ENCODE measurements at places on chromosomes 7 and 10.

DNA sequence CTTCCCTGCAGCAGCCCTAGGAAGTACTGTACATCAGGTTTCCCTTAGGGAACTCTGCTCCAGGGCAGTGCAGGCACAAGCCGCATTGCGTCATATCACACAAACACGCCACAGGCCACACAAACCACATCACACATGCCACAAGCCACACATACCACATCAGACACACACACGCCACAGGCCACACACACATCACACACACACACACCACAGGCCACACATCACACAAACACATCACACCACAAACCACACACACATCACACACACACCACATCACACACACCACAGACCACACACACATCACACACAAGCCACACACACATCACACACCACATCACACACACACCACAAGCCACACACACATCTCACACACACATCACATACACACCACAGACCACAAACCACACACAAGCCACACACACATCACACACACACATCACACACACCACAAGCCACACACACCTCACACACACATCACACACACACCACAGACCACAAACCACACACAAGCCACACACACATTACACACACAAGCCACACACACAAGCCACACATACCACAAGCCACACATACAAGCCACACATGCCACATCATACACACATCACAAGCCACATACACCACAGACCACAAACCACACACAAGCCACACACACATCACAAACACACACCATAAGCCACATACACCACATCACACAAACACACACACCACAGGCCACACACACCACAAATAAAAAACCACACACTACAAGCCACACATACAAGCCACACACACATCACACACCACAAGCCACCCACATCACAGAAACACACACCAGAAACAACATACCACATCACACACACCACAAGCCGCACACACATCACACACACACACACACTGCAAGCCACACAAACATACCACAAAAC, 53.4 kb downstream of the TMEM209 start:
- DNase-seq = no peak

DNA sequence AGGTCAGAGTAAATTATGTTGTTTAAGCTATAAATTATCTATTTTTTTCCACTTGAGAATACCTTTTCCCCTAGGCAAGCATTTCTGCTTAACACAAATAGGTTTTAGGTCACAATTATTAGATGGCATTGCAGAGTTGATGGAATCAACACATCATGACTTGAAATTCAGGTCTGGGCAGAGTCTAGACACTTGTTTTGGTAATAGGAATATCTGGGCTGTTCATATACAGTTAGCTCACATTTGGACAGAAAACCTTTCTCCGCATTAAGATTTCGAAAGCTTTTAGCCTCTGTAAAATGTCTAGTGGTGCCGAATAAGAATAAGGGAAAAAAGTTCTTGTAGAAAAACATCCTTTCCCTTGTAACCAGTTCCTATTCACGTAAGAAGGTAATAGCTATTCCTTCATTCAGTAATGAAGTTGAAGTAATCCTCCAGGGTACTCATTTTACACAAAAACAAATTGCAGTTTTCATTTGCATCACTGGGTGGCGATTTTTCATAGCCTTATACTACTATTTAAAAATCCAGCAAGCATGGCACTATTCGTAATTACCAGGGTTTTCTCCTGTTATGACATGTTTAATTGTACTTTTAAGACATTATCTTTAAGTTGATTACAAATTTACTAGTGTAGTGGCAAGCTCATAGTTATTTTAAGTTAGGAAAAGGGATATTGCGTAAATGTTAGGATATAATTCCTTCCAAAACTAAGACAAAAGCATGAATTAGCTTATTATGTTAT, 37.0 kb downstream of the RPA3 start:
- DNase-seq = no peak

DNA sequence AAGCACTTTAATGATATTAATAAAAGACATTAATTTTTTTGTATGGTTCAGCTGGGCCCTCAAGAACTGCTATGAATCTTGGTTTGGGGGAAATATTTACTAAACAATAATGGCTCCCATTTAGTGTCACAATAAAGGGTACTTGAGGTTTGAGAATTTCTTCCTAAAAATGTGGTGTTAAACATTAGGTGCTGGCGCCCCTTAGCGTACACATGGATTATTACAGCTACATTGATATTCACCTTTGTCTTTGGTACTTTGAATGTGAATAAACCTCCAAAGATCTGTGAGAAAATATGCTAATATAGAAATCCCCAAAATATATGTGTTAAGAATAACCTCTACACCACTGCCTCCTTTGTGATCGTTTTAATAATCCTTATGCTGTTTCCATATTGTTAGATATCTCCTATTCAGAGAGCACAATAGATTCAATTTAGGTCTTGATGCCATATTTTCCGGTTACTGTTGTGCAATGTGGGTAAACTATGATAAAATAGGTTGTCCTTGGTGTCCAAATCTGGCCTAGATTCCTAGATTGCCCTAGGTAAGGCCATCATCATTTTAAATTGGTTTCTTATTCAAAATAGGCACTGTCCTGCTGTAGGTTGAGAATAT, 161.8 kb upstream of the CACNA2D1 start:
- DNase-seq = no peak

- DNase-seq = no peak
Measured at GRCh38 chr10:2120746-2121145, 383.4 kb upstream of the ADARB2 start.

- DNase-seq = no peak
Measured at GRCh38 chr10:68625316-68625921, 65.3 kb downstream of the TET1 start.

DNA sequence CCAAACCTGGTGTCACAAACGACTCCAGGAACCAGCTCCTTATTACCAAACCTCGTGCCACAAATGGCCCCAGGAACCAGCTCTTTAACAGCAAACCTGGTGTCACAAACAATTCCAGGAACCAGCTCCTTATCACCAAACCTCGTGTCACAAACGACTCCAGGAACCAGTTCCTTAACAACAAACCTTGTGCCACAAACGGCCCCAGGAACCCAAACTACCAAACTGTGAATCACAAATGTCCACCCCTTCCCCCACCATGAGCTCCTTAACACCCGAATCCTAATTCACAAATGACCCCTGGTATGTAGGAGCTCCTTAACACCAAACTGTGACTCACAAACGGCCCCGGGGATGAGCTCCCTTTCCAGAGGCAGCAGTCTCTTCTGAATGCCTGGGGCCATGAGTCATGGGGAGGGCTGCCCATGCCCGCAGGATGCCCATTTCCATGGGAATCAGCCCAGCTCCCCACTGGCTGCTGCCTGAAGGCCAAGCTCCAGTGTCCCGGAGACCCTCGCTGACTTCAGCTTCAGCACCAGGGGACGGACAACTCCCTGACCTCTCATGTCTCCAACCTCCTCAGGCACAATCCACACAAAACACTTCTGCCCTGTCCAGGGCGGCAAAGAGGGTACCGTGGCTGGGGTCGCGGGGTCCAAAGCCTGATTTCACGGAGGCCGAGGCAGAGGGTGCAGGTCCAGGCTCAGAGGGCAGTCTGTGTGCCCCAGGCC, 213.1 kb downstream of the ELFN1 start:
- DNase-seq = no peak

DNA sequence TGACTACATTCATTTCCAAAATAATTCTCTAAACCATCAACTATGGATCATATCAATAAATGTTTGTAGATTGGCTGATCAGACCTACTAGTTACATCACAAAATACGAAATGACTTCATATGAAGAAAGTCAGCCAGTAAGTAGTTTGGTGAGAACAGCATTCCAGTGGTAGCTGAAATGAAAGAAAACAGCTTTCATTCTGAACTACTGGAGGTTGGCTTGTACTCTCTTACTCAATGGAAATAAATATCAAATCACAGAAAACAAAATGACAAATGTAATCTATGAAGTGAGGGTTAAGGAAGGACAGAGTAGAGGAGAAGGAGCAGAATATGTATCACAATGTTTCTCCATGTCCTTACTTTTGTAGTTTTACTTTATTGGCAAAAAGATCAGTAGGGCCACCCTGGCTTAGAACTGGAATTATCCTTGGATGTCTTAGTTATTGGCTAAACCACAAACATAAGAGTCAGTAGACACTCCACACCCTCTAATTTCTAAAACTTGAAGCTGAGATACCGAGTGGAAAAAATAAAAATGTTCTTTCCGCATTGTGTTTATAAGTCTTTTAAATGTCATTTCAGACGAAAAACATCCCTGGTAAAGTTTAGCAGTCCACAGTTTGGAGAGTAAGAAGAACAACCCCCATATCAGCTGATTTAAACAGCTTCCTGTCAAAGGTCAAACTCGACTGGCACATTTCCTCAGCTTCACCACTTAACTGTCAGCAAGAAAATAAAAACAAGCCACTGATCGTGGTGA, 74.0 kb upstream of the DGKI start:
- DNase-seq = no peak

DNA sequence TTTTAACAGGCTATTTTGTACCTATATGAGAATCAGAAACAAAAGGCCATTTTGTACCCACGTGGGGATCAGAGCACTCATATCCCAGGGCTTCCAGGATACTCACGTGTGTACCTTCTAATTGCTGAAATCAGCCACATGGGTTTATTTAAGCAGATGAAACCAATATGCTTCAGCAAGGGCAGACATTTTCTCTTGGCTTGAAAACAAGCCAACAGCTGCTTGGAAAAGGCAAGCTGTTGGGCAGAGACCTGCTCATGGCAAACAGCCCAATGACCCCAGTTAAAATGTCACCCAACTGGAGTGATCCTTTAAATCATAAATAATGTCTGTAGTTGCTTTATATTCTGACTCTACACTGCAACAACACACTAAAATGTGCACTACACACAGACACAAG, 26.5 kb upstream of the TOMM7 start:
- DNase-seq = no peak

DNA sequence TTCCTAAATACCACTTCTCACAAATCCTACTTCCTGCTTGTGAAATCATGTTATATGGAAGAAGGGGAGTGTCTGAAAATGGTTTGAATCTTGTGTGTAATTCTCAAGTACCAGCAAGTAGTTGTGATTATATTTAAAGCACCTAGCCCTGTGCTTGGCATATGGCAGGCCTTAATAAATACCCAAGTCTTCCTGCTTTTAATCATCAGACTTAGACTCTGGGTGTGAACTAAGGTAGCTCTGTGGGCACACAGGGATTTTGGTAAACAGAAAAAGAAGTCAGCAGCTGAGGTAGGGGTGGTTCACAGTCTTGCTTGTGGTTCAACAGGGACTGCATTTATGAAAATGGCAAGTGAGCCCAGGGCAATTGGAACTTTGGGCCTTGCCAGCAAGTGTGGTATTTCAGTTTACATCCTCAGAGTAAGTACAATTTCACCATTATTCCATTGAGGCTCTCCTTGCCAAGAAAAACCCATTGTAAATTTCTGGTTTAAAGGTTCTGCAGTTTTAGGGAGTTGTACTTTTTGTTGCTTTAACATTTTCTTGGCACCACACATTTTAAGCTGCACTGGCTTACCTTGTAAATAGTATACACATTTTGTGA, 215.5 kb downstream of the AUTS2 start:
- DNase-seq = no peak

DNA sequence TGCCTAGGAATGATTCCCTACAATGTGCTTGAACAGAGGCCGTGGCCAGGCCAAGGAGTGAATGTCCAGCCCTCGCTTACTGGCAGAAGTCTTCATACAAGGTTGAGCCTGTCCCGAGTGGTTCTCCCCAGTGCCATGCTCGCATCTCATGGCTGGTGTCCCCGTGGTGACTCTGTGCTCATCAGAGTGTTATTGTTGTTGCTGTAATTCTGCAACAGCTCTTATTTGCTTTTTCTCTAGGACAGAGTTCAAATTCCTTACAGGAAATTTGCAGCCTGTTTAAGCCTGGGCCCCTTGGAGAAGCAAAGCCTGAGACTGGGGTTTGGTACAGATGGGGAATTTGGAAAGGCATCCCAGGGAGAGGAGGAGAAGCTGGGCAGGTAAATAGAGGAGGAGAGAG, 157.7 kb upstream of the PRR15 start:
- DNase-seq = no peak

GRCh38 chr7:129427526-129428045, 6.6 kb upstream of the STRIP2 start:
- no peak for DNase-seq

DNA sequence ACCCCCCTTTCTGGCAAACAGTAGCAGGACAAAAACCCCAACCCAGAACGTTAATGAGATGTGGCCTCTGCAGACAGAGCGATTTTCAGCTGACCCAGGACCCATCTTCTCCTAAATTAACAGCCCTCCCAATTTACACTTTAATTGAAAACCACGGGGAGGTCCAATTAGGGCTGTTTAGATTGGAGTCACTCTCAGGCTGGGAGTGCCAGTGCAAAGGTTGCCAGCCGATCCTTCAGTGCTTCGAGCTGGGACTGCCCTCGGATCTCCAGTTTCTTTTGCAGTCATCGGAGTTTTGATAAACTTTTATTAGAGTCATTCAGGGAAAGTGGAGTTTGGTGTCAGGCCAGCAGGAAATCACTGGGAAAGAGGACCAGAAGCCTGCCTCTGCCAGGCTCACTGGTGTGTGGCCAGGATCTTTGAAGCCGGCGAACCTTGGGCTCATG, 108.0 kb downstream of the DOCK1 start:
- DNase-seq = no peak

- no peak for DNase-seq
Measured at GRCh38 chr10:36888925-36889573, 236.3 kb upstream of the ANKRD30A start.

DNA sequence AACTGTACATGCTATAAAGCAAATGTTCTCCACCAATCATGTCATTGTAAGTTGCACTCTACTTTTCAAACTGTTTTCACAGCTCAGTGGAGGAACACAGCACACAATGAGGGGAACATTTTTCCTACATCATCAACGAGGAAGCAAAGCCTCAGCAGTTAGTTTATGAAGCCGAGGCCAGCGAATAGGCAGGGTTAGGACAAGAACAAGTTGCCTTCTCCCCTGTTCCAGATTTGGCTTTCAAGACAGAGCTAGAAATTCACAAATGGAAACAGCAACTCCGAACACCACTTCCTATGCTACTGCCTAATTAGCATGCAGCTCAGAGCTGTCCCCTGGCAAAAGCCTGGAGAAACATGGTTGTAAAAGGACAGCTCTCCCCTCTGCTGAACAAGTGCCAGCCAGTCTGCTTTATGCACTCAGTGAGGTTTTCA, 19.8 kb downstream of the ITGB8 start:
- no peak for DNase-seq
